Pulmonary artery endothelial cell (primary cell): ENCODE measurements at places on chromosomes 5 and 9. TPM values are rescaled to one million over a fixed set of nuclear protein-coding genes. Genes with fewer than 3 reads are reported as not detected.

GRCh38 chr5:140480310-140481014, 67.0 kb upstream of the EIF4EBP3 start:
- DNase-seq = peak; percentile 11

- DNase-seq = no peak
Measured at GRCh38 chr9:85553475-85553874, 188.3 kb downstream of the AGTPBP1 start.

PCDHA11 gene
- 0.04 and 0.07 TPM in 2 replicates for total RNA-seq

DNA sequence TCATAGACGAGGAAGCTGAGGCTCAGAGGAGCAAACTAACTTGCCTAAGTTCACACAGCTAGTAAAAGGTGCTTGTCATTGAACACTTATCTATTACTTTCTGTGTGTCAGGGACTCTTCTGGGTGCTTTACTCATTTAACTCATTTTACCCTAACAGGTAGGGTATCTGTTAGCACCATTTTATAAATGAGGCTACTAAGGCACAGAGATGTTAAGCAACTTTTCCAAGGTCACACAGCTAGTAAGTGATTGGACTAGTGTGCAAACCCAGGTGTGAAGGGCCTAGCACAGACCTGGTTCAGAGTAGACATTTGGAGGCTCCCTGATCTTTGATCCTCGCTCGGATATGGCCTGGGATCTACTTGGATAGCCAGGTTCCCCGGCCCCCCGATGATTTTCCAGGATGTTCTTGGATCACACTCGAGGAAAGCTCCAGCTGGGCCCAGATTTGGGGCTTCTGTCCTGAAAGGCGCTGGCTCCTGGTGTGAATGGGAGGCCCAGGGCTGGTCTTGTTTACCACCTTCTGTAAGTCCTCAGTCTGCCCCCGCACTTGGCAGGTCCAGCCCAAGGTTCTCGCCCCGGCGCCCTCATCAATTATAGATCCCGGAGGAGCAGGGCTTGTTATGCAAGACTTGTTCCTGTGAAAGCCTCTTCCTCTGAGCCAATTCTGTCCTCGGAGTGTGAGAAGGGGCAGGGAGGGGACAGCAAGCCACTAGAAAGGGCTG, 37.5 kb downstream of the GSN start:
- no peak for DNase-seq

GRCh38 chr5:11305245-11305644, 544.2 kb upstream of the DAP start:
- no peak for DNase-seq

ZNF483 gene
- 1.4 and 1.9 TPM in 2 replicates for total RNA-seq

WDR36 gene
- 69.2 and 72.3 TPM in 2 replicates for total RNA-seq

- no peak for DNase-seq
Measured at GRCh38 chr5:23523031-23523430, 15.6 kb downstream of the PRDM9 start.

- no peak for DNase-seq
Measured at GRCh38 chr9:123395689-123396511, 39.9 kb downstream of the CRB2 start.

- no peak for DNase-seq
Measured at GRCh38 chr5:53597894-53598293, 37.5 kb downstream of the NDUFS4 start.

FBXW11 gene
- 67.5 and 86.0 TPM in 2 replicates for total RNA-seq

MOB3B gene
- 0.07 TPM in 2 replicates for total RNA-seq

PIP5K1B gene
- total RNA-seq = 0.04 and 0.13 TPM in 2 replicates
